HT1080 (cell line): ENCODE measurements at places on chromosomes 2 and 18. TPM values are rescaled to one million over a fixed set of nuclear protein-coding genes. Genes with fewer than 3 reads are reported as not detected.

RIT2 gene
- not detected in 2 replicates for total RNA-seq

PCGF1 gene
- total RNA-seq: 27.2 and 29.8 TPM in 2 replicates

DNA sequence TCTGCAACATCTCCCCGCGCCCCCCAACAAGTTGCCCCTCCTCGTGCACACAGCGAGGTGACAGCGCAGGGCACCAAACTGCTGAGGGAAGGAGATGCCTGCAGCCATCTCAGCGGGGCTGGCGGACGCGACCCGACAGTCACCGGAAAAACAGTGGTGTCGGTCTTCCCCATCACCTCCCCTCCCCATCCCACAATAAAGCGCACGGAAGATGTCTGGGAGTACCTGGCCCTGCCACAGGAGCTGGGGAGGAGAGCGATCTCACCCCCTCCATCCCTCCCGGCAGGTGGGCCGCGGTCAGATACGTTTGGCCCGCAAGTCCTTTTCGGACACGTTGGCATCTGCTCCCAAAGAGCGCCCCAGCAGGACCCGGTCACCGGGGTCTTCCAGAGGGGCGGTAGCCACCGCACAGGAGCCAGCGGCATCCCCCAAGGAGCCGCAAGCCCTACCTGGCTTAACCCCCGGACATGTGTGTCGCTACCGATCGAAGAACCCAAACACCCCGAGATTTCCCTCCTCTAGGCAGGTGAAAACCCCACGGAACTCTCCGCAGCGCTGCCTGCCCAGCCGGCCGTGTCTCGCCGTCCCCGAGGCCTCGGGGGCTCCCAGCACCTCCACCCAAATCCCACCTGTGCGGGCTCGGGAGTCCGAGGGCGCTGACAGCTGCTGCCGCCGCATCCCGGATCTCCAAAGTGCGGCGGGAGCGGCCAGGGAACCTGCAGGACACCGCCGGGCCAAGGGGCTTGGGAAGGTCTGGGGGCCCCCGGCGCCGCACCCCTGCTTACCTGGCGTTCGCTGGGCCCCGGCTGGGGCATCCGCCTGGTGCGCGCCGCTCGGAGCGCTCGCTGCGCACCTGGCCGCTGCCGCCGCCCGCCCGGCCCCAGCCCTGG is 657 bp downstream of the ATP8B1 start:
- no peak for DNase-seq

GRCh38 chr2:20447437-20448245 is 767 bp downstream of the RHOB start:
- peak; percentile 32 for DNase-seq

DNA sequence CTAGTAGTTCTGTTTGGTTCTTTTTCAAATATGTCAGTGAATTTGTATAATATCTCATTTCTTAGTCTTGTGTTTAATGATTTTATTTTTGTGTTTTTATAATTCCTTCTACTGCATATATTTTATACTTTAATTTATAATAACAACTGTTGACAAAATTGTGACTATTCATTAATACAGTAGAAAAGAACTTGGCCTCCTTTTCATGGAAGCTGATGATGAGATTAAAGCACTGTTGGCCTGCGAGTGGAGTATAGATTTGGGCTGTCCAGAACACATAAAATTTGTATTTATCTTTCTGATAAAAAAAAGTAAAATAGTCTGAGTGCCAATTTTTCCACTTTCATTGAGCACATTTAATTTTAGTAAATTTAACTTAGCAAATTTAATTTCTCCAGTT is 12.1 kb downstream of the CFLAR start:
- no peak for DNase-seq

GRCh38 chr2:98013407-98014042 is 17.8 kb upstream of the TMEM131 start:
- DNase-seq: peak; percentile 36

DNA sequence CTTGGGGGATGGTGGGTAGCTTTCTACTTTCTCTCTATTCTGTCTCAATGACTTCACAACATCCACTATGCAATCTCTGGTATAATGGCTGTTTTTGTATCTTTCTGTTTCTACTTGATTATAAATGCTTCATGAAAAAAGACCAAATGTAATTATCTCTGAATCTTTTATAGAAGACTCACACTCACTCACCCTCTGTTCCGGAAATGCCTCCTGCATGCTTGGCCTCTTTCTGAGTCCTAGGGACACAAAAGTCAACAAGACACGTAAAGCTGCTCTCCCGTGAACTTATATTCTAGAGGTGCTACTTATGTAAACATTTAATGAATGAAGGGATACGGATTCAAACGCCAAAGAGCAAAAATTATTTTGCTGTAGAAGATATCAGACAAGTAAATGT is 502.2 kb upstream of the SOX11 start:
- DNase-seq: peak; percentile 56

- DNase-seq: no peak
Measured at GRCh38 chr18:71324356-71324755, 1035.5 kb downstream of the SOCS6 start.

DNA sequence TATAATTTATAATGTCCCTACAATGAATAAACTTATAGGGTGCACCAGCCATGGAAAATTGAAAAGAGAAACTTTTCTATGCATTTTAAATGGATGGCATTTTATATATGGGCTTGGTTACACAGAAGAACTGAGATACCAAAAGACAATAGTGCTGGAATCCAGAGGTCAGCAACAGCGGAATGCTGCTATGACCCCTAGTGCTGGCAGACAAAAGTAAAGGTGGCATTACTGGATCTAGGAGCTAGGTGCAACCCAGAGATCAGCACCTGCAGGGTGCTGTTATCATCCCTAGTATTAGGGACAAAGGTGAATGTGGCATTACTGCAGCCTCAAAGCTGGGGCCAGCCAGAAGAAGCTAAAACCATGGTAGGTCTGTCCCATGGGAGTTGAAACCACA is 392.7 kb upstream of the ST6GAL2 start:
- no peak for DNase-seq

GRCh38 chr2:101675512-101675911 is 22.0 kb upstream of the MAP4K4 start:
- DNase-seq: no peak

- DNase-seq: no peak
Measured at GRCh38 chr2:64937687-64938491, 51.3 kb upstream of the SLC1A4 start.
